Endodermal cell (in vitro differentiated cells): ENCODE measurements at places on chromosomes 7 and 10. TPM values are rescaled to one million over a fixed set of nuclear protein-coding genes. Genes with fewer than 3 reads are reported as not detected.

DNA sequence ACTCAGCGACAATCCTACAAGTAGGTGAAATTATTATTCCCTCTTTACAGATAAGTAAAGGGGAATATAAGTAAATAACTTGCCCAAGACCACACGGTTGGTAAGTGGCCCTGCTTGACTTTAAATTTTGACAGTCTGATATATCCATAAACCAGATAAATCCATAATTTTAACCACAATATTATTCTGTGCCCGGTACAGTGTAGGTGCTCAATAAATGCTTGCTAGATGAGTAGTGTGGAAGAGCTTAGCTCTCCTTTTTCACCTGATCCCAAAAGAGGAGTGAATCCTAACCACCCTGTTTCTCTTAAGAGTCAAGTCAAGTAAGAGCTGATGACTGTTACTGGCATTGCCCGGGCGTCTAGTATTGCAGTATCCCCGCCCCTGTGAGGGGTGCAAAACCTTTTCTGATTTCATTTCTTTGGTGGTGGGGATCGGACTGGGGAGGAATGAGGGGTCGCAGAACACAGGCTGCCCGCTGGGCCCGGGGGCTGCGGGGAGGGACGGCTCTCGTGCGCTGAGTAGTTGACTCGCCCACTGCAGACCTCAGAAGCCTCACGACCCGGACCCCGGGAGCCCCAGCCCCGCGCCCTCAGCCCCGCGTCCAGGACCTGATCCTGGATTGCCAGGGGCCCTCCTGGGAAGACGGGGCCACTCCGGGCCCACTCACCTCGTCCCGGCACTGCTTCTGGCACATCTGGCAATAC is 490 bp downstream of the KIN start:
- H3K4me1 ChIP-seq, result peaks cover 3% of the 10 kb centered on the region
- no peak for DNase-seq
- no peaks in the 10 kb centered on the region for H3K27me3 ChIP-seq
- peaks cover 39% of the 10 kb centered on the region for H3K36me3 ChIP-seq

DNA sequence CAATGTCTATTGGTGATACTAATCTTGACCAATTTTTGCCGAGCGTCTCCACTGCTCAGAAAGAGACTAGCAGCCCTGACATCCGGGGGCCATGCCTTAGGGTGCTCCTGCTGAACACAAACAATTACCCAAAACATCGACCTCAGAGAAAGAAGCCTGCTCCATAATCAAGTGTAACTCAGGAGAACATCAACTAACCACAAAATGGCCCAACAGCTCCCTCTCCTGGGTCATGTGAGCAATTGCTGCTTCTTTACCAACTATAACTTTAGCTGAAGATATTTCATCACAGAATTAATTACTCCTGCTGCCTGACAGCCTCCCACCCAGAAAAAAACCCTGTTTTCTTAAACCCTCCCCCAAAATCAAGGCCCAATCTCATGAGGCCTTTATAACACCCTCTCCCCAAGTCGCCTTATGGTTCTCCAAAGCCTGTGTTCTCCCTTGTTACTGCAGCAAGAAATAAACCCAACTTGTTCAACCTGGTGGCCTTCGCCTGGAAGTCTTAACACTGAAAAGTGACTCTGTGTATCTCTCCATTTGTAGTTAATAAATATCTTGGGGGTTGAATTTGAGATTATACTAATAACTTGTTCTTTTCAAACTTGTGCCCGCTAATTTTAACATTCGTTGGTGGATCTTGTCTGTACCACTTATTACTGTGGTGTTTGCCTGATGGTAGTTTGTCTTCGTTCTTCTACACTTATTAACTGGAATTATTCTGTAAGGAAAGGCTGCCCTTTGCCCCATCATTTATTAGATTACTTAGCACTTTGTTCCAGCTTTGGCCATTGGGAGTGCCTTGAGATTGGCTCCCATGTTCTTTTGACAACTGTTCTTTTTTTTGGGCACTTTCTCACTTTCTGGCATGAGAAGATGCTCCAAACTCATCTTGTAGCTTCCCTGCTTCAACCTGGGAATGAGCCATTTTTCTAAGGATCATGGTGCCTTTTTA is 21.2 kb upstream of the RAMP3 start:
- H3K4me3 ChIP-seq, result no peak overlapping the region
- no peak overlapping the region for H3K27ac ChIP-seq
- no peaks in the 10 kb centered on the region for H3K27me3 ChIP-seq
- no peaks in the 10 kb centered on the region for H3K4me1 ChIP-seq
- no peaks in the 10 kb centered on the region for H3K36me3 ChIP-seq

- H3K27ac ChIP-seq, result no peak overlapping the region
- no peak for DNase-seq
- H3K36me3 ChIP-seq, result no peaks in the 10 kb centered on the region
- no peaks in the 10 kb centered on the region for H3K27me3 ChIP-seq
Observed at GRCh38 chr7:133703547-133703946, 423.6 kb upstream of the LRGUK start.

DNA sequence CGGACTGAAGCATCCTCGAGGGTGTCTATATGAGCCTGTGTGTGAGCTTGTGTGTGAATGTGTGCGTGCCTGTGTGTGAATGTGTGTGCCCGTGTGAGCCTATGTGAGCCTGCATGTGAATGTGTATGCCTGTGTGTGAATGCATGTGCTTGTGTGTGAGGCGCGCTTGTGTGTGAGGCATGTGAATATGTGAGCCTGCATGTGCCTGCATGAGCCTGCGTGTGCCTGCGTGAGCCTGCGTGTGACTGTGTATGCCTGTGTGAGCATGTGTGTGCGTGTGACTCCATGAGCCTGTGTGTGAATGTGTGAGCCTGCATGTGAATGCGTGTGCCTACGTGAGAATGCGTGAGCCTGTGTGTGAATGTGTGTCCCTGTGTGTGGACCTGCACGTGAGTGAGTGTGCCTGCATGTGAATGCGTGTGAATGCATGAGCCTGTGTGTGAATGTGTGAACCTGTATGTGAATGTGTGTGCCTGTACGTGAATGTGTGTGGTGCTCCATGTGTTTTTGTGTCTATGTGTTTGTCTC is 33.4 kb downstream of the PDGFA start:
- H3K27ac ChIP-seq, result no peak overlapping the region
- no peak for DNase-seq
- H3K36me3 ChIP-seq, result no peaks in the 10 kb centered on the region

DNA sequence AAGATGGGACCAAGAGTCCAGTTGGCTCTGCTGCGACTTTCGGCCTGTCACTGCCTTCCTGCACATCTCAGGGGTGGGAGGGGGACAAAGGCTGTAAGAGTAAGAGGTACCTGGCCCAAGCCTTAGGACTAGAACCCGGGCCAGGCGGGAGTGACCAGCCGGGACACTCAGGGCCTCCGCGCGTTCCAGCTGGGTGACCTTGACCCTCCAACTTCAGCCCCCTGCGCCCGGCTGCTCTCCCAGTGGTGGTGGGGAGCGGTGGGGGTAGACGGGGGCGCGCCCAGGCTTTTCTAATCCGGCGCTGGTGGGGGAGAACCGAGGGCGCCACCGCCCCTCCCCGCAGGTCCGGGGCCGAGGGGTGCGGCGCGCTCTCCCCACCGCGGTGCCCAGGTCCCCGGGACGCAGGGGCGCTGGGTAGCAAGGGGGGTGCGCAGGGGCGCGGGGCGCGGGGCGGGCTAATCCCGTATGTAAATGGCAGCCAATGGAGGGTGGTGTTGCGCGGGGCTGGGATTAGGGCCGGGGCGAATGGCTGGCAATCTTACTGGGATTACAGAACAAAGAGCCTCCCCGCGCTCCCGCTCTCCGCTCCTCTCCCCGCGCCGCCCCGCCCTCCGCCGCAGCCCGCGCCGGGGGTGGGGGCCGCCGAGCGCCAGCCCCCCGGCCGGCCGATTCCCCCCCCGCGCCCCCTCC is at the start of gene GTF2IRD1:
Gene GTF2IRD1 (plus strand): TSS at position 585 of the 690 bp plus-strand sequence. CDS start 54,175 bp downstream, outside the sequence.
- no peaks in the 10 kb centered on the region for H3K36me3 ChIP-seq
- peak; percentile 88 for DNase-seq
- peak within 1 kb of the TSS; percentile 86 for H3K4me3 ChIP-seq
- no peaks in the 10 kb centered on the region for H3K27me3 ChIP-seq
- peak within 1 kb of the TSS; percentile 91 for H3K27ac ChIP-seq

DNA sequence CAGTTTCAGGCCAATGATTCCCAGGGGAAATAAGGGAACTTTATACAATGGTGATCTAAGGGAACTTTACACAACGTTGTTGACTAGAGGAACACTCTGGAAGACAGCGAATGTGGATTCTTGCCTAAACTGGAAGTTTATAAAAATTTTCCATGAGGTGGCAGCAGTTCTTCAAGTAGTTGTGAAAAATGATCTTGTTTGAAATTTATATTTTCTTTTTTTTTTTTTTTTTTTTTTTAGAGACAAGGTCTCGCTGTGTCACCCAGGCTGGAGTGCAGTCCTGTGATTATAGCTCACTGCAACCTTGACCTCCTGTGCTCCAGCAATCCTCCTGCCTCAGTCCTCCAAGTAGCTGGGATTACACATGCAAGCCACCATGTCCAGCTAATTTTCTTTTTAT is 32.1 kb upstream of the GTF2I start:
- no peak for DNase-seq
- no peaks in the 10 kb centered on the region for H3K27me3 ChIP-seq
- no peak overlapping the region for H3K27ac ChIP-seq
- H3K4me1 ChIP-seq, result peaks cover 5% of the 10 kb centered on the region
- H3K4me3 ChIP-seq, result no peak overlapping the region

- H3K4me1 ChIP-seq, result no peaks in the 10 kb centered on the region
- no peaks in the 10 kb centered on the region for H3K27me3 ChIP-seq
- H3K27ac ChIP-seq, result no peak overlapping the region
Observed at GRCh38 chr7:104794589-104794988, 219.4 kb upstream of the KMT2E start.

- H3K36me3 ChIP-seq, result no peaks in the 10 kb centered on the region
- H3K27ac ChIP-seq, result no peak overlapping the region
- DNase-seq, result peak; percentile 91
- no peaks in the 10 kb centered on the region for H3K4me1 ChIP-seq
Observed at GRCh38 chr7:5450549-5451327, 27.1 kb upstream of the TNRC18 start.

- H3K36me3 ChIP-seq, result no peaks in the 10 kb centered on the region
- no peak overlapping the region for H3K4me3 ChIP-seq
- H3K27me3 ChIP-seq, result no peaks in the 10 kb centered on the region
- H3K4me1 ChIP-seq, result no peaks in the 10 kb centered on the region
- H3K27ac ChIP-seq, result no peak overlapping the region
Observed at GRCh38 chr10:26503911-26504310, 65.8 kb downstream of the APBB1IP start.

GRCh38 chr10:116737627-116738327 is 4.6 kb downstream of the HSPA12A start:
- no peak overlapping the region for H3K4me3 ChIP-seq
- no peak overlapping the region for H3K27ac ChIP-seq
- peaks cover 42% of the 10 kb centered on the region for H3K27me3 ChIP-seq
- H3K4me1 ChIP-seq, result no peaks in the 10 kb centered on the region
- no peaks in the 10 kb centered on the region for H3K36me3 ChIP-seq

DNA sequence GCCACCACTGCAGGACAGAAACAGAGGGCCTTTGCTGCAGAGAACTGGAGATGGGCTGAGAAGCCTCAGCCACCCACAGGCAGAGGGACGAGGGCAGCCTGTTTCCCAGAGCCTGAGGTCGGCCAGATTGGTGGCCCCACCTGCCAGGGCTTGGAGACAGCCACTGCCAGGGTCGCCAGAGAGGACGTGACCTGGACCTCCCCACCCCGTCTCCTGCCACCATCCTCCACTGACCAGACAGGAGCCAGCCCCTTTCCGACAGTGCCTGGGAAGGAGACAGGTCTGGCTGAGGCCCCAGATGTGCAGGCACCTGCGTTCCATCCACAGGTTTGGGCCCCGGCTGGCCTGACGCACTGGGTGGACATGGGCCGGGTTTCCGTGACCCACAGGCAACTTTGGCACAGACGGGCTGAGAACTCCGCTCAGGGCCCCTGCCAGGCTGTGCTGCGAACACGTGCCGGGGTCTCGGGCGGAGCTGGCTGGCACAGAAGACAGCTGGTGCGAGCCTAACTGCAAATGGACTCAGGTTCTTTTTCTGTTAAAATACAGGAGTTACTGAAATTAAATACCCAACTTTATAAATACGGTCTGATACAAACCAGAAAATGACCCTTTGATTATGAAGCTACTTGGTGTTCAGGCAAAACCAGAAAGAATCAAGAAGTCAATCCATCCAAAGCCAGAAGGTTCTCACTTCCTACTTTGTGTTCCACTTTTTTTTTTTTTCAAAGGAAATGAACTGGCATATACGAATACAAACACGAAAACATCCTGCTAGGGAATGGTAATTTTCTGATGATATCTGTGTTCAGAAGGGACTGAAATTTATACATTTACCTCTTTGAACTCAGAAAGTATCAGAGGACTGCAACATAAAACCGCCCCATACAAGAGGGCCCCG is 6.9 kb downstream of the COX19 start:
- H3K4me1 ChIP-seq, result no peaks in the 10 kb centered on the region
- no peak for DNase-seq
- no peaks in the 10 kb centered on the region for H3K27me3 ChIP-seq
- H3K27ac ChIP-seq, result no peak overlapping the region

DNA sequence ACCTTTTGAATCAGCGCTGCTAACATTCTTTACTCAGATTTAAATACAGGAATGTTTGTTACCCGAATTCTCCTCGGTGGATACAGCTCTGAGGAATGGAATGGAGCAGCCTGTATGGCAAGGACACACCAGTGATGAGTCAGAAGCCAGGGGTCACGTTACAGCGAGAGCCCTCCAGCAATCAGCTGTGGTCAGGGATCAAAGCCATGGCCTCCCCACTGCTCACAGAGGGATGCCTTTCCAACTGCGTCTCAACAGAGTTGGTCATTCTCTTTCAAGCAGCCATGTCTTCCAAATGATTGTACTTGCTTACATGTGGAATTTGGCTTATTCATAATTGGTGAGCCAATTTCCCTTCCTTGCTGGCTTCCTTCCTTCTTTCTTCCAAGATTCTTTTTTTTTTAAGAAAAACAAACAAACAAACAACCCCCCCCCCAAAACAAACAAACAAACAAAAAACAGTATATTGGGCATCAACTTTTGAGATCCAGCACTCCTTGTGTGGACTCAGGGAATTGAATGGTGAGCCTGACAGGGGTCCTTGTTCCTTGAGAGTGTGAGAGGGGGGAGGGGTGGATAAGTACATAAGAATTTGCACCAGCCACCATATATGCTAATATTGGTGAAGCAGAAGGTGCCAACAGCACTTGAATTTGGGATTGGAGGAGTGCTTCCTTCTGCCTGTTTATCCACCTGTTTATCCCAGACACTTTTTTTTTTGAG is 100.2 kb downstream of the ATXN7L1 start:
- no peaks in the 10 kb centered on the region for H3K36me3 ChIP-seq
- H3K4me1 ChIP-seq, result peaks cover 20% of the 10 kb centered on the region
- DNase-seq, result peak; percentile 96
- H3K27me3 ChIP-seq, result no peaks in the 10 kb centered on the region
- H3K4me3 ChIP-seq, result no peak overlapping the region

The SLC26A3 gene
- not detected in 2 replicates for total RNA-seq

The HOXA3 gene
- total RNA-seq, result not detected in 3 replicates

The AASS gene
- 36.7 to 63.1 TPM (median 60.5 TPM) in 3 replicates for total RNA-seq

The SSC4D gene
- total RNA-seq, result 42.6 to 45.5 TPM (median 44.5 TPM) in 3 replicates

The ASB10 gene
- not detected in 3 replicates for total RNA-seq
